Stimulated activated CD8-positive, alpha-beta memory T cell treated with anti-CD3 and anti-CD28 coated beads, Interleukin-7, amount 100 ng/mL, for 24 hours (primary cell): ENCODE measurements at places on chromosomes 2 and 18.

DNA sequence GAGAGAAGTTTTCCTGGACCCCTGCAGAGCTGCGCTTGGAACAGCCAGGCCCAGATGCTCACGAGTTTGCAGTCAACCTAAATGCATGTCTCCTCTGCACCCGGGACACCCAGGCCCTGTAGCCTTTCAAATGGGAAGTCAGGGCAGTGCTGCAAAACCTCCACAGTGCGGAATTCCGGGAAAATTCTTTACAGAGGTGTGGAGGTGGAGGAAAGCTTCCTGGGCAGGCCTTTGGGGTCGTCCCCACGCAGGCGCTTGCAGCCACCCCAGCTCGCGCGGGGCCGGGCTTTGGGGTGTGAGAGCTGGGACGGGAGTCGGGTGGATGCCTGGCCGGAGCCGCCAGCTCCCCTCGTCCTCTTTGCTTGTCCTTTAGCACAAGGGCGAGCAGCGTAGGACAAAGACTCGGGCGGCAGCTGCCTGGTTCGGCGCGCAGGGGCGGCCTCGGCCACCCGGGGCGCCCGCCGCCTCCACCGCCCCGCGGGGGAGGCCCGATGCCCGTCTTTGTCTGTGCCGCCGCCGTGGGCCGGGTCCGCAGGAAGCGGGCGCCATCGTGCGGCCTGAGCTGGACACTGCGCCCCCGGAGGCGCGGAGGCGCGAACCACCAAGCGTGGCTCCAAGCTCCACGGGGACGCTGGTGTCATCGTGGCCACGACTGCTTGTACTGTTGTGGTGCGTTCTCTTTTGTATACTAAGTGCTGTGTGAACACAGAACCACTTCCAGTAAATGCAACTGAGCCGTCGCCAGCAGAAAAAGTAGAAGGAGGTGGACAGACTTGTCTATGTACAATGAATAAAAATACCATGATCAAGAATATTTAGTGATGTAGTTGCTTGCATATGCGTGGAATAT is 28.2 kb upstream of the BCL11A start:
- peak; percentile 38 for DNase-seq

DNA sequence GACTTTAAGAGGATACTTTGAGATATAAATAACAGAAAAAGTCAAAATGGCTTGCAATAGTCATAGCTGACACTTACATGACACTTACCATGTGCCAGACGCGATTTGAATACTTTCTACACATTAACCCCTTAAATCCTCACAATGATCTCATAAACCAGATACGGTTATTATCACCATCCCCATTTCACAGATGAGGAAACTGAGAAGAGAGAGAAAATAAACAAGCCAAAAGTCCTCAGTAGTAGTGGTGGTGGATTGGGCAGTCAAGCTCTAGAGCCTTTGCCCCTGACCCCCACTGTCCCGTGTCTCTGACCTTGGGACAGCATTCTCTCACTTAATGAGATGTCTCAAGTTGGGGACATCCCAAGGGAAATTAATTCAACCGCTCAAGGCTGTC is 105.2 kb upstream of the TAF1B start:
- no peak for DNase-seq

GRCh38 chr2:3217646-3218045 is 160.0 kb downstream of the EIPR1 start:
- DNase-seq = no peak

- DNase-seq = no peak
These were observed 9.5 kb upstream of the KLHL29 start for GRCh38 chr2:23375448-23375847.

DNA sequence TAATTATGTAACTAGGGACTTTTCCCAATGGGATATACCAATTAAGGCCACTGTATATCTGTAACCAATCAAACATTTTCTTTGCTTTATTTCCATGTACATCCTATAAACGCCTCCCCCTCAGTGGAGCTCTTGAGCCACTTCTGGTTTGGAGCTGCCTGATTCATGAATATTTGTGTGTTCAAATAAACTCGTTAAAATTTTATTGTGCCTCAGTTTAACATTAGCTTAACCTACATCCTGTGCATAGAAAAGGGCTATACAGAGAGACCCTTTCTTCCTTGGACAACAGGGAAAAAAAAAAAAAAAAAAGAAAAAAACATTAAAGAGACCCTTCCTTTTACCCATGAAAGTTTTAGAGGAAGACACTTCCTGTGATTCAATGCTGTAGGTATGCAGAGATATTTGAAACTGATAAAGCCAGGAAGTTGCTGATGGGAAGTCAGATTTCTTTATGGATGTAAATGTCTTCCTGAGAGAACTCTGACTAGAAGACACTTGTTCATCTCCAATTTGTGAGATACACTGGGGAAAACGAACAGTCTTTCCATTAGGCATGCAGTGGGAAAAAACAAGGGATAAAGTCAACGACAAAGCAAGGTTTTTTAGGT is 614.6 kb upstream of the SOX11 start:
- no peak for DNase-seq

- no peak for DNase-seq
These were observed 104.4 kb upstream of the SLC8A1 start for GRCh38 chr2:40556293-40556692.

DNA sequence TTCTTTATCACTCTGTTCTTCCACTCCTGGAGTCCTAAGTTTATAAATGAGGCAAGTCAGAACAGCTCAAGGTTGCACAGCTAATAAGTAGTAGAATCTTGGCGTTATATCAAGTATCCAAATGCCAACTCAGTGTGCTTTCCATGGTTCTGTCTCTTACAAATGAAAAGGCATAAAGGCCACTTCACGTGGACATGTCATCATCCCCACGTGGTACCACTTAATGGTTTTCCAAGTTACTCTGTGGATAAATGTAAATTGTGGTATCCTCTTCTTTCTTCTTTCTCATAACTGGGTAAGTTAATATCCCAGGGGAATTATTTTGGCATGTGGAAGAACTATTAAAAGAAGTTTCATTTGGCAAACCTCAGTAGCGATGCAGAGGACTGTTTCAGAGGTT is 131.5 kb upstream of the L3MBTL4 start:
- DNase-seq = no peak

DNA sequence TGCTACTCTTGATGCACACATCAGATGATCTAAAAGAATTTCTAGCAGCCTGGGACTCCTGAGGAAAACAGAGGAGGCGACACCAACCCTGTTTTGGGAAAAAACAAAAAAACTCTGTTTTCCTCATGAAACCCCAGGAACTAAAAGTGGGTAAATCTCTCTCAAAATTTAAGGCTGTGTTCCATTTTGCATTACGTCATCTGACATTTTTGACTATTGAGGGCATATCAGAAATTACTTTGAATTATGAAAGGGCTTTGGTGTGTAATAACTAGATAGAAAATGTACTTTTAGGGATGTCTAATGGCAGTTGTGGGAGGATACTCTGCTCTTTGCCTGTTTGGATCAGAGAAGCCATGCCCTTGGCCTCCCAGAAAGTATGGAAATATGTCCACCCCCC is 963.0 kb downstream of the CNTNAP5 start:
- no peak for DNase-seq

- DNase-seq = no peak
These were observed 134.0 kb upstream of the LYPD1 start for GRCh38 chr2:132804051-132804450.

DNA sequence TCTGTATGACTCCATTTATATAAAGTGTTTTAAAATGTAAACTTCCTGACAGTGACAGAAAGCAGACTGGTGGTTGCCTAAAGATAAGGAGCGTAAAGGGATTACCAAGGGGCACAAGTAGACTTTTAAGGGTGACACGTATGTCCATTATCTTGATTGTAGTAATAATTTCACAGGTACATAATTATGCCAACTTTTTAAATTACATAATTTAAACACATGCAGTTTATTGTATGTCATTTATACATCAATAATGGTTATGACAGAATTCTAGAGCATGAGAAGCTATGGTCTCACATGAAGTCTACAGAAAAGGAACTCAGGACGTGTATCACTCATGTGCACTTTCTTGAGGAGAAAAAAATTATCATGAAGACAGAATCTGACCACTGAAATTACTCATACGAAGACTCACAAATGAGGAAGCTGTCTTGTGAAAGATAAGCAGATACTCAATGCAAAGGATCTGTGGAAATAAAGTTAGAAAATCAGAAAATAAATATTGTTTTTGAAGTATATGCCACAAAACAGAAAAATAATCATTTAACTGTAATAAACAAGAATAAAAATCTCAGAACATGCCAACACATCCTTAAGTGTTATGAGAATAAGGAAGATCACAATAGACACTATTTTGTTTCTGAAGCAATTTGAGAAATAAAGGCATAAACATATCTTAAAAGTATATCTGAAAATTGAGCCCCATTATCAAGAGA is 84.4 kb downstream of the TMEM131 start:
- DNase-seq = no peak

DNA sequence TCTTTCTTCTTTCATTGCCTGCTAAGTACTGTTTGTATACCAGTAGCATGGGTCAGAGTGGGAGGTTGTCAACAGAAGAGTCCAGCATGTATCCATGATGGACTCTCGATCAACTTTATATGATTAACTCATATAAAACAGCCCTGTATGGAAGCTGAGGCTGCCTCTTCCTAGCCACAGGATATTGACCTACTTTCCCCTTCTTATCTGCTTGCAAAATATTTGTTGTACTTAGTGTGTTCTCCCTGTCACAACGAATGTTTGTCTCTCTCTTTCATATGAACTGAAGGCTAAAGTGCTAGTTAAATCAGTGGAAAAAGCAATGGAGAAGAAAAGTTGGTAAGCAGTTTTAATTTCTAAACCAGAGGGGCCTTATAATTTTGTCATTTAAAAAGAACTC is 17.8 kb downstream of the MYO1B start:
- DNase-seq = no peak

GRCh38 chr18:56919190-56919589 is 227.7 kb upstream of the BOD1L2 start:
- no peak for DNase-seq

- no peak for DNase-seq
These were observed 242.3 kb downstream of the SRBD1 start for GRCh38 chr2:45368792-45369191.

GRCh38 chr2:11007331-11008264 is 95.9 kb downstream of the KCNF1 start:
- no peak for DNase-seq

GRCh38 chr2:20065885-20066602 is 14.6 kb upstream of the LAPTM4A start:
- no peak for DNase-seq

DNA sequence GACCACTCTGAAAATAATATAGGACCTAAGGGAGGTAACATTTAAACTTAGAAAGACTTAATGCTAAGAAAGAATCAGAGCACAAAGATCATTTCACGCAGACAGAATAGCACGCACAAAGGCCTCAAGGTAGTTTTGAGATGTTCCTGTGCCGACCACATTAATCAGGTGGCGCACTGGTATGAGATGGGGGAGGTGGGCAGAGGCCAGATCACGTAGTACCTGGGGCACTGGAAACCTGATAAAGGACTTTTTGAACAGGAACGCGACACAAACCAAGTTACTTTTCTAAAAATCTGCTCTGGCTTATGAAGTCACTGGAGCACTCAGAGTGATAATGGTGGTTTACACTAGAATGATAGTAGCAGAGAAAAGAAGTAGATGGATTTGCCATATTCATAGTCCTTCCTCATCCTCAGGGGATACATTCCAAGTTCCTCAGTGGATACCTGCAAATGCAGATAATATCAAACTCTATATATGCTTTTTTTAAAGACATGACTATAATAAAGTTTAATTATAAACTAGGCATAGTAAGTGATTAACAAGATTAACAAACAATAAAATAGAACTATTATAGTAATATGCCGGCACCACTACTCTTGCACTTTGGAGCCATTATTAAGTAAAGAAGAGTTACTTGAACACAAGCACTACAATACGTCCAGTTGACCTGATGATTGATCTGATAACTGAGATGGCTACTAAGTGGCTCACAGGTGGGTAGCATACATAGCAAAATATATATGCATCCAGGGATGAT is 42.6 kb upstream of the CDCA7 start:
- no peak for DNase-seq

GRCh38 chr2:60234274-60234986 is 319.0 kb downstream of the BCL11A start:
- DNase-seq = no peak

DNA sequence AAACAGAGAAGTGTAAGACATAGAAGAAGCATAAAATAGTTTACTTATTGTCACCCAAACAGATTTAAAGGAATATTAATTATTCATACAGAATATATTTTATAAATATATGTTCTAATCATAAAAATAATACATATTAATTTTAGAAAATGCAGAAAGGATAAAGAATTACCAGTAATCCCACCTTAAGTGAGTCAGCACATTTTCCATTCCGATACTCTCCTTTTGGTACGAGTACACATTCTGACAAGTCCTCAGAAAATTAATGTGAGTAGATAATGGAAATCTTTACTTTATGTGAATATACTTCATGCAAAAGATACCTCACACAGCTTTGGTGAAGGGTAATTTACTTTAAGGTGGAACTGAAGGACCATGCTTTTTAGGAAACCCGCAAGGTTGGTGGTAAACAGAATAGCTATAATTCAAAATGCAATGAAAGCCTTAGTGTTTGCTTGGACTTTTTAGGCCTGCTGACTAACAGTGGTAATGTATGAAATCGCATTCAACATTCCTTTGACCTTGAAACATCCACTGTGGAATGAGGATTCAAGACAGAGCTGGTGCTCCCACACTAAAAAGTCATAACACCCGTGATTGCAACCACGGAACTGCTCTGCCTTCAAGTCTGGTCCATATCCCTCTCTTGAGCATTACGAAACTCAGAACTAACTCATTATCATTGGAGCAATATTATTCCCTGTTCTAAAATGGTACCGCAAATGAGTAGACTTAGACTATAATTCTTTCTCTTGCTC is 28.1 kb upstream of the HTR2B start:
- DNase-seq = no peak

DNA sequence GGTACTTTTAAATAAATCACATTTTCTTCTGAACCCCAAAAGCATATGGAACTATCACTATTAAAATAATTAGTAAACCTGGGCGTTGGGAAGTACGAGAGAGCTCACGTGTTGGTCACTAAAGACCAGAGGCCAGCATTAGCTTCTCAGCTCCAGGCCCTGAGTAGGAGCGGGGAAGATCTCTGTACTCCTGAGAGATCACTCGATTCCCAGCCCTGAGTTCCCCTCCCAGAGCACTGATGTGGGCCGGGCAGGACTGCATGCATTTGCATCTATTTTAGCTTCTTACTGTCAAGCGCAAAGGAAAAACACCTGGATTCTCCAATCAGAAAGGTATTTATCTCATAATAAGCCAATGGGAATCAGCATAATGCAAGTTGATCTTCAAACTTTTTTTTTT is 6.2 kb downstream of the PXDN start:
- no peak for DNase-seq

DNA sequence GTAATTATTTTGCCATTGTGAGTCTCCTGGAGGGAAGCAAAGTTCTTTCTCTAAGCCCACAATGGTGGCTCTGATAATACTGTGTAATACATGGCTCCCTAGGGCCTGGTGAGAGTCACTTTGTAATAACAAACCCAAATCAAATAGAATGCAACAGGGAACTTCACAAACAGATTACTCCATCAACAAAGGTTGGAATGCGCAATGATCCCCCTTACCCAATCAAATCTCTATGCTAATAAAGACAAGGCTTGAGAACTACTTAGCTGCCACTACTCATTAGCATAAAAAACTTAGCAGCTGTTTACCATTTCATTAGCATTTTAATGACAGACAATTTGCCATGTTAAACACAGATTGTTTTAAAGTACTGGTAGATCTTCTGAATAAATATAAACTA is 285.6 kb upstream of the SESTD1 start:
- DNase-seq = no peak

- no peak for DNase-seq
These were observed 112.4 kb downstream of the MIB1 start for GRCh38 chr18:21853016-21853415.

GRCh38 chr2:28761420-28761819 is 9.8 kb downstream of the PPP1CB start:
- DNase-seq = no peak
